ENCODE measurements at places on chromosomes 16 and 17. TPM values are rescaled to one million over a fixed set of nuclear protein-coding genes. Genes with fewer than 3 reads are reported as not detected.

DNA sequence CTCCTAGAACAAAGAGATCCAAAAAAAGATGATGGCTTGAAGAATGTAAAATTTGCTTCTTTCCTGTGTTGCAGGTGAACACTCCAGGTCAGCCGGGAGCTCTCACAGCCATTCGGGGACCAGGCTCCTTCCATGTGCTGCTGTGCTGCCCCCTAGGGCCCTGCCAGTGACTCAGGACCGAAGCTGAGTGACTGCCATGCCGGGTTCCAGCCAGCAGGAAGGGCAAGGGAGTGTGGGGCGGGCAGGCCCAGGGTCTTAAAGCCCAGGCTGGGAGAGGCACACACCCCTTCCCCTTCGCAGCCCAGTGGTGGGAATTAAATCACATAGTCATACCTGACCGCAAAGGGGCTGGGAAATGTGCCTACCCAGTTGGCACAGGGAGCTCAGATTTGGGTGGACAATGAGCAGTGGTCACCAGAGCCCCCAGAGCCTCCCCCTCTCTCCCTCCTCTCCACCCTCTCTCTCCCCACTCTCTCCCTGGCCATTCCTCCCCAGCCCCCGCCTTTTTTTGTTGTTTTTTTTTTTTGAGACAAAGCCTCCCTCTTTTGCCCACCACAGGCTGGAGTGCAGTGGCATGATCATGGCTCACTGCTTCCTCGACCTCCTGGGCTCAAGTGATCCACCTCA, 11.5 kb downstream of the EPOP start:
- DNase-seq: no peak

- DNase-seq: no peak
Measured at GRCh38 chr16:57743458-57743857, 7.9 kb downstream of the KATNB1 start.

The ABCC11 gene
- 0.44 TPM for total RNA-seq

GRCh38 chr16:85988723-85989313, 89.9 kb downstream of the IRF8 start:
- DNase-seq: no peak

DNA sequence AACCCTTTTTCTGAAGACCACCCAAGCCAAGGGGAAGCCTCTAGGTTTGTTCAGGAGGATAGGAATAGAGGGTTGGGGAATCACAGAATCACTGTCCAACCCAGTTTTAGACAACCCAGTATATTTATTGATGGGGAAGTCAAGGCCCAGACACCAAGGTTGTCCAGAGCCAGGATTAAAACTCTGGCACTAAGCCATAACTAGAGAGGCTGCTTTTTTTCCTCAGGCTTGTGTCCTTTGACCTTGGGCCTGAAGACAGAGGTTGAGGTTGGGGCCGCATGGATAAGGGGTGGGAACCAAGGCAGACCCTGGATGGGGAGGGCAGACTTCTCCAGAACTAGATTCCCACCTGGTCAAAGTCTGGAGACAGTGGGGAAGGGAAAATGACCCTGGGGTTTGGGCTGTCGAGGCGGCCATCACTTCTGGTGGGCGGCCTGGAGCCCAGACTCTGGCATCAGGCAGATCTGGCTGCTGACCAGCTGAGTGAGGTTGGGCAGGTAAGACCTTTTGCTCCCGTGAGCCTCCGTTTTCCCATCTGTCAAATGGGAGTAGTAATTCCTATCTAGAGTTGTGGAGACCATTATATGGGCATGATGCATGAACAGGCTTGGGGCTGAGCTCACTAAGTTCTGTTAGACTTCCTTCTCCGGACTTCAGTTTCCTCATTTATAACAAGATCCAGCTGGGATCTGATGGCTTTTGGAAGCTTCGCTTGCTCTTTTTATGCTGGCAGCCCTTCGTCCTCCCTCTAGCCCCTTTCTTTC, 17.9 kb downstream of the IGFBP4 start:
- no peak for DNase-seq

Data from chondrocyte (in vitro differentiated cells).